ENCODE measurements at places on chromosomes 7 and 10.
A peak's percentile ranks its signal among the peaks of the same experiment; 100 is the strongest.

GRCh38 chr10:113139699-113140098 lies 189.7 kb downstream of the TCF7L2 start:
- no peak for DNase-seq

GRCh38 chr10:6507311-6507710 lies 72.8 kb downstream of the PRKCQ start:
- DNase-seq, result peak; percentile 34

DNA sequence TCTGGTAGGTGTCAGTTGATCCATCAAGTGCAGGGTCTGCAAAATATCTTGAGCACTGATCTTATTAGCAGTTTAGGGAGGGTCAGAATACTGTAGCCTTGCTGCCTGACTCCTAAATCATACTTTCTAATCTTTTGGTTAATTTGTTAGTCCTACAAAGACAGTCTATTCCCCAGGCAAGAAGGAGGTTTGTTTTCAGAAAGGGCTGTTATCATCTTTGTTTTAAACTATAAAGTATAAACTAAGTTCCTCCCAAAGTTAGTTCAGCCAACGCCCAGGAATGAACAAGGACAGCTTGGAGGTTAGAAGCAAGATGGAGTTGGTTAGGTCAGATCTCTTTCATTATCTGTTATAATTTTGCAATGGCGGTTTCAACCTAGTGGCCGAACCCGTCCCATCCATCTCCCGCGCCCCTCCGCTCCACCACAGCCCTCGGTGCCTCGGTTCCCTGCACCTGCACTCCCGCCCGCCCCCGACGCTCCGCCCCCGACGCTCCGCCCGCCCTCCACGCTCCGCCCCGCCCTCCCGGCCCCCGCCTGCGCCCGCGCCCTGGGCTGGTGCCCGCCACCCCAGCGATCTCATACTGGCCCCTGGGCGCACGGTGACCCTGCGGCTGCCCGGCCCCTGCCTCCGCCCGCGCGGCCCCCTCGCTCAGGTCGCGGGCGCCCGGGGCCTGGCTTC lies at the start of gene ADCK2:
TSS of gene ADCK2 (plus strand) at position 564 of the 681 bp plus-strand sequence. CDS start 386 bp downstream, outside the sequence.
- peak; percentile 59 for DNase-seq

- DNase-seq, result no peak
Observed at GRCh38 chr10:120019568-120019967, 127.0 kb downstream of the SEC23IP start.

DNA sequence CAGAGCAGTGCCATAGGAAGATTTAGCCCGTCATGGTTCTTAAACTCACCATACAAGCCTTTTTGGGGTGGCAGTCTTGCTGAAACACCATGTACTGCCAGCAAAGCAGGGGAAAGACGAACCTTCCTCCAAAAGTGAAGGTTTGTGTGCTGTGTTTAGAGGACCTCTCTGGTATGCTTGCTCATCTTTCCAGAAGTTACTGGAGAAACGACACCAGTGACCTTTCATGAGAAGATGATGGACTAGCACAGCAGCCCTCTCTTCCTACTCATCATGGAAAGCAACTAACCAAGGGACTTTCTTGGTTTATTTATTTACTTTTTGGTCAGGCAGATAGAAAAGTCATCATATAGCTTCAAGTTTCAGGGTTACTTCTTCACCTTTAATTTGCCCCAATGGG lies 247.4 kb downstream of the PTEN start:
- DNase-seq, result no peak

DNA sequence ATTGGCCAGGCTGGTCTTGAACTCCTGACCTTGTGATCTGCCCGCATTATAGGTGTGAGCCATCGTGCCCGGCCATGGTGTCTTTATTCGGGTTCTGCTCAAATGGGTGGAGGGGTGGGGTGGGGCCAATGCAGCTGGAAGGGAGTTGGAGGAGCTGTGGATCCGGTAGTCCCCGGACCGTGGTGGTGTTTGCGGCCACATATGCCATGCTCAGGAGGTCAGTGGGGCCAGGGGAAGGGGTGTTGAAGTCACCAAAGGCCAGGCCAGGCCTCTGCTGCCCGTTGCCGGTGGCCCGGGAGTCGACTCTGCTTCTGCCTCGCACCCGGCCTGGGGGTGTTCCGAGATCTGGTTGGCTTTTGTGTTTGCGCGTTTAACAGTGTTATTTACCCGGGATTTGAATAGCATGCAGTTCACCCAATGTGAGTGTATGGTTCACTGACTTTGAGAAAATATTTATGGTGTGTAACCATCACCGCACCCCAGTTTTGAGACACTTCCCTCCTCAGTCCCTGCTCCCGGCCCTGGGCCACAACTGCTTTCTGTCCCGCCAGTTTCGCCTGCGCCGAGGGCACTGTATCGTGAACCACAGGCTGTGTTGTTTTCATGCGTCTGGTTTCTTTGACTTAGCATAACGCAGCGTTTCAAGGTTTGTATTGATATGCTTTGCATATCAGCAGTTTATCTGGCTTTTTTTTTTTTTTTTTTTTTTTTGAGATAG lies 10.7 kb downstream of the INPP5A start:
- DNase-seq, result no peak

GRCh38 chr7:105097619-105098018 lies 83.6 kb downstream of the KMT2E start:
- DNase-seq, result no peak

Measured in stimulated activated CD4-positive, alpha-beta T cell treated with anti-CD3 and anti-CD28 coated beads, Interleukin-4, amount 100 ng/mL, for 48 hours (primary cell).